ENCODE measurements at places on chromosomes 16 and 17. TPM values are rescaled to one million over a fixed set of nuclear protein-coding genes. Genes with fewer than 3 reads are reported as not detected.

The CD300LB gene
- 0.03 TPM for total RNA-seq

The SALL1 gene
- 0.38 TPM for total RNA-seq

The ABCC3 gene
- total RNA-seq: 130 TPM

The RBBP6 gene
- total RNA-seq: 22.3 TPM

All from A549 treated with Hydrocortisone at 1 μM for 4 hours (cell line).